Ovary (tissue), 10 donors: ENCODE measurements at places on chromosomes 6 and 20. TPM values are rescaled to one million over a fixed set of nuclear protein-coding genes. Genes with fewer than 3 reads are reported as not detected.

GRCh38 chr6:121867095-121867494 lies 431.6 kb downstream of the GJA1 start:
- H3K27me3 ChIP-seq = no peaks in the 10 kb centered on the region
- DNase-seq = no peak
- H3K36me3 ChIP-seq = no peaks in the 10 kb centered on the region
- no peak overlapping the region for H3K4me3 ChIP-seq

The BHLHE23 gene
- not detected for total RNA-seq

GRCh38 chr6:169172946-169173345 lies 80.7 kb downstream of the THBS2 start:
- no peak overlapping the region for H3K4me3 ChIP-seq
- peaks cover 10% of the 10 kb centered on the region for H3K4me1 ChIP-seq
- DNase-seq = no peak
- no peaks in the 10 kb centered on the region for H3K36me3 ChIP-seq
- H3K27me3 ChIP-seq = no peaks in the 10 kb centered on the region
- H3K27ac ChIP-seq = no peak overlapping the region

- no peak overlapping the region for H3K27ac ChIP-seq
- no peak for DNase-seq
- H3K36me3 ChIP-seq = no peaks in the 10 kb centered on the region
- no peaks in the 10 kb centered on the region for H3K4me1 ChIP-seq
Measured at GRCh38 chr20:54517241-54517975, 42.0 kb downstream of the DOK5 start.

- no peak overlapping the region for H3K27ac ChIP-seq
- no peaks in the 10 kb centered on the region for H3K36me3 ChIP-seq
- no peak overlapping the region for H3K4me3 ChIP-seq
- peaks cover 6% of the 10 kb centered on the region for H3K4me1 ChIP-seq
- no peak for DNase-seq
Measured at GRCh38 chr20:38514947-38515346, 42.3 kb downstream of the RALGAPB start.

DNA sequence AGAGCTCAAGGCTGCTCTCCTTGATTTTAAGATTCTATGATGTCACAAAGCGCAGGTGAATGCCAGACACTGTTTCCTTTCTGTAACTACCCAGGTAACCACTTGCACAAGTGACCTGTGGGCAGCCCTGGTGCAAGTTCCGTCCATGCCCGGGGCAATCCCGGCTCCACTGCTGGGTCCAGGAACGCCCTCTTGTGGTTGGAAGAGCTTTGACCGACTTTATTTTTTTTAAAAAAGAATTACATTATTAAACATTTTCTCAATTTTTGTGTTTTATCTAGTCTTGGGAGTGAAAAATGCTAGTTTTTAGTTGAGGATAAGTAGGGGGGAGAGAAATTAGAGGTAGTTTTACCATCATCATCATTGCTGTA lies 695.2 kb downstream of the QKI start:
- H3K27ac ChIP-seq = no peak overlapping the region
- no peaks in the 10 kb centered on the region for H3K27me3 ChIP-seq
- no peaks in the 10 kb centered on the region for H3K4me1 ChIP-seq
- no peaks in the 10 kb centered on the region for H3K36me3 ChIP-seq
- H3K4me3 ChIP-seq = no peak overlapping the region

The MMP24 gene
- 1.2 TPM for total RNA-seq

The WFDC5 gene
- not detected for total RNA-seq

DNA sequence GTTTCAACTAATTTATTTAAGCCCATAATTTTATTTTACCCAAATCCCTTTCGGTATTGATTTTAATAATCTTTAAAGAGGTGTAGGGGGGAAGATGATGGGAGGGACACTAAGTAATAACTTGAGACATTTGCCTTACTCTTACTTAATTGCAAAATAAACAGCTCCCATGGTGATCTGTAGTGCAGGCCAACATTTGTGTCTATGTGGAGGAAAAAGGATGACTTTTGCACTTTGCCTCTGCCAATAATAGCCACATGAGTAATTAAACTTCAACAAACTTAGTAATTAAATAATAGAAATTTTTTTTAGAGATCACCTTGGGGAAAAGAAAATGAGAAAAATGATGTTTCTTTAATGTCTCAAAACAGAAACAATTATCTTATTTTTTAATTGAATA lies 29.9 kb upstream of the CD2AP start:
- no peaks in the 10 kb centered on the region for H3K36me3 ChIP-seq
- DNase-seq = no peak
- no peak overlapping the region for H3K27ac ChIP-seq
- H3K4me3 ChIP-seq = no peak overlapping the region
- no peaks in the 10 kb centered on the region for H3K27me3 ChIP-seq

The RAET1G gene
- 0.82 TPM for total RNA-seq

The TMEM30A gene
- total RNA-seq = 48.9 TPM

The SLC17A1 gene
- not detected for total RNA-seq

- H3K36me3 ChIP-seq = no peaks in the 10 kb centered on the region
- no peak for DNase-seq
- no peak overlapping the region for H3K27ac ChIP-seq
- no peaks in the 10 kb centered on the region for H3K27me3 ChIP-seq
Measured at GRCh38 chr6:88566746-88567534, 396.5 kb downstream of the RNGTT start.

DNA sequence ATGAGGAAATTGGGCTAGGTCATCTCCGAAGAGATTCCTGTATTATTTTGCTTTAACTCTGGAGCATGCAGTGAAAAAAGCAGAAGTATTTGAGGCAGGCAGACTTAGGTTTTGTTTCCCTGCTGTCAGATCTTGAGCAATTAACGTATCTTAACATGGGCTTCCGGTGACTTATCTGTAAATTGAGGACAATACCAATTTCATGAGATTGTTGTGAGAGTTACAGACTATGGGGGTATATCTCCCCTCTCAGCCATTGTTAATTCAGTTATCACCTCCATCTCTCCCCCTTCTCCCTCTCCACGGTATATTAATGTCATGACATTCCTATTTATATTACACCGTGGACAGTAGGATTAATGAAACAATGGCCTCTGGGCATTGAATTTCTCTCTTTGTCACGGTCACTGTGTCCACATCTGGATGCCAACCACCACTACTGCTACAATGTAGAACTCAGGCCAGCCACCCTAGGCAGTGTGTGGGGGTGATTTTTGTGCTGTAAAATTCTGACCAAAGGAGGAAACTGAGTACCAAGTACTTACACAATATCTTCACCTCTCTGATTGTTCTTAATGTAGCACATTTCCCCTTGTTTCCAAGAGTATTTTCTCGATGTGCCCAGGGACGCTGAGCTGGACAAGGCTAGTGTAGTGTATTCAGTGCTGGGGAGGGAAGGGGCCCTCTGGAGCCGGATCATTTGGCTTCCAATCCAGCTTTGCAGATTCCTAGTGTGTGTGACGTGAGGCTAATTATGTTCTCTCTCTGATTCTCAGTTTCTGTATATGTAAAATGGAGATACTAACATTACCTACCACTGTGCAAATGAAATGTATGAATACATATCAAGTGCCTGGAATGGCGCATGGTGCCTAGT lies 77.2 kb downstream of the GCNT2 start:
- H3K36me3 ChIP-seq = no peaks in the 10 kb centered on the region
- no peaks in the 10 kb centered on the region for H3K4me1 ChIP-seq
- H3K4me3 ChIP-seq = no peak overlapping the region

GRCh38 chr6:33092385-33092784 lies 16.6 kb downstream of the HLA-DPB1 start:
- DNase-seq = no peak
- H3K4me1 ChIP-seq = no peaks in the 10 kb centered on the region
- H3K36me3 ChIP-seq = no peaks in the 10 kb centered on the region
- H3K27me3 ChIP-seq = no peaks in the 10 kb centered on the region

GRCh38 chr6:158608221-158608620 lies 36.3 kb downstream of the DYNLT1 start:
- H3K4me3 ChIP-seq = no peak overlapping the region
- H3K27me3 ChIP-seq = no peaks in the 10 kb centered on the region
- H3K36me3 ChIP-seq = no peaks in the 10 kb centered on the region
- no peak overlapping the region for H3K27ac ChIP-seq
- DNase-seq = no peak

DNA sequence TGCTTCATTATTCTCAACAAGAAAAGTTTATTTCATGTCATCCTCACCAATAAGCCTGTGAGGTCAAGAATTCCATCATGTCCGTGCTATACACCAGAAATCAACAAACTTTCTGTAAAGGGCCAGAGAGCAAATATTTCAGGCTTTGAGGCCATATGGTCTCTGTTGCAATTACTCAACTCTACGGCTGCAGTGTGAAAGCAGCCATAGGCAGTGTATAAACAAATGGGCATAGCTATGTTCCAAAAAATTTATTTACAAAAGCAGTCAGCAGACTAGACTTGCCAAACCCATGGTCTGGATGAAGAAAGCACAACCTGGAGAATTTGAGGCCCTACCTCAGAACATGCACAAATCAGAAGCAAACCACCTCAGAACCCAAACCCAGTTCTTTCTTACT lies 118.5 kb downstream of the PCSK2 start:
- DNase-seq = no peak
- no peaks in the 10 kb centered on the region for H3K36me3 ChIP-seq
- H3K4me1 ChIP-seq = no peaks in the 10 kb centered on the region
- H3K27me3 ChIP-seq = no peaks in the 10 kb centered on the region

The SCGN gene
- total RNA-seq = not detected

The HLA-DOB gene
- total RNA-seq = 1.4 TPM

The IRAK1BP1 gene
- total RNA-seq = 8.0 TPM

DNA sequence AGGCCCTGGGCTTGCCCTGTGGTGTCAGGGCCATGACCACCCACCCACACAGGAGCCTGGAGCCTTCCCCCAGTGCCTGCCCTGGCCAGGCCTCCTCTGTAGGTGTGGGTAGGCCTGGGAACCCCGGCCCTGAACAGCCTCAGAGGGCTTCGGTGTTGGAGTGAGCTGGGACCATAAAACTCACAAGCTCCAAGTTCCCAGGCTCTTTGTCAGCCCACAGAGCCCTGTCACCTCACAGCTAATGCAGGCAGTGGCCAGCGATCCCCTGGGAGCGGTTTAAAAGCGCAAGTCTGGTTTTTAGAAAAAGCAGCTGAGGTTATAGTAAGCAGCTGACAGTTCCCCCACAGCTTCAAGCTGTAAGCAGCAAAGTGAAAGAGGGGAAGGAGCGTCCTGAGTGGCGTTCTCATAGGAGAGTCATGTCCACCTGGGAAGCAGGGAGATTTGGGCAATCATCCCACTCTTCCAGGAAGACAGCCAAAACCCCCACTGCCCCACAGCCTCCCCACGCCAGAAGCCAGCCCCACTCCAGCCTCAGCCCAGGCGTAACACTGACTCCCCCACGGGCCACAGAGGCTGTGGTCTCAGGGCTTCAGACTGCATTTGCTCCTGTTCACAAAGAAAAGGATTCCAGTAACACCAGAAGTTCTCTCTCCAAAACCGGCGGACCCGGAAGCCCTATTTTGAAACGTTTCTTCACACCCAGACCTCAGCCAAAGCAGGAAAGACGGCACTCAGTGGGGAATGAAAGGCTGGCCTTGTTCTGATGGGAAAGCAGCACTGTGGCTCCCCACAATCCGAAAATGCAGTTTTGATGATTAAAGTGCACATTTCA lies 34.3 kb upstream of the FOXC1 start:
- H3K36me3 ChIP-seq = no peaks in the 10 kb centered on the region
- no peak overlapping the region for H3K4me3 ChIP-seq
- DNase-seq = peak; percentile 66
- no peaks in the 10 kb centered on the region for H3K27me3 ChIP-seq

The HLA-DOA gene
- total RNA-seq = 17.3 TPM

DNA sequence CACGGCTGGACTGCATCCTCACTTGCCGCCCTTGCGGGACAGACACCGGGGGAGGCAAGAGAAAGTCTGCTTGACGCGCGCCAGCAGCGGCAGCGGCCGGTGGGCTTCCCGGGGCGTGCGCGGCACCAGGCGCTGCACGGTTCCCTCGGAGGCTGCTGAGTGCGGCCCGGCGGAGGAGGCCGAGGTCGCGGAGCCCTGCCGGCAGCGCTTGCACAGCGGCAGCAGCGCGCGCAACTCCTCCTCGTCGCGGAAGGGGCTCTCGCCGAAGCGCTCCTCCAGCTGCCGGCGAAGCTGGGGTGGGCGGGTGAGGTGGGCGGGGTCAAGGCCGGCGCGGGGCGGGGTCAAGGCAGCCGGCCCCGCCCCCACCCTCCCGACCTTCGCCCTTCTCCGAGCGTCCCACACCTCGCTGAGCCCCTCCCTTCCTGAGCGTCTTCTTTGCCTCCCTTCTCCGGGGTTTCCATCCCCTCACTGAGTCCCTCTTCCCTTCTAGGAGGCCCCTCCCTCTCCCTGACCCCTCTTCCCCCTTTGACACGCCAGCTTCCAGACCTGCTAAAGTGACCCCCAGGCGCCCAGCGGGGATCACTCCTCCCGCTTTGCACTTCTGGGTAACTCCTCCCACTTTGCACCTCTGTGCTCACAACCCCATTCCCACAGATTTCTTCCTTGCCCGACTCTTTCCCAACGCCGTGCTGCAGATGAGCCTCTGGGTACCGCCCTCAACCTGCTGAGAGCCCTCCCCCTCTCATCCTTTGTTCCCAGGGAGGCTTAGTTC lies 8.8 kb downstream of the DUSP15 start:
- H3K36me3 ChIP-seq = no peaks in the 10 kb centered on the region
- H3K4me3 ChIP-seq = peak overlapping the region; percentile 31
- DNase-seq = peak; percentile 47
- H3K4me1 ChIP-seq = peaks cover 3% of the 10 kb centered on the region
- peak overlapping the region; percentile 32 for H3K27ac ChIP-seq
- H3K27me3 ChIP-seq = no peaks in the 10 kb centered on the region
